ENCODE measurements at places on chromosomes 4 and X. TPM values are rescaled to one million over a fixed set of nuclear protein-coding genes. Genes with fewer than 3 reads are reported as not detected.

DNA sequence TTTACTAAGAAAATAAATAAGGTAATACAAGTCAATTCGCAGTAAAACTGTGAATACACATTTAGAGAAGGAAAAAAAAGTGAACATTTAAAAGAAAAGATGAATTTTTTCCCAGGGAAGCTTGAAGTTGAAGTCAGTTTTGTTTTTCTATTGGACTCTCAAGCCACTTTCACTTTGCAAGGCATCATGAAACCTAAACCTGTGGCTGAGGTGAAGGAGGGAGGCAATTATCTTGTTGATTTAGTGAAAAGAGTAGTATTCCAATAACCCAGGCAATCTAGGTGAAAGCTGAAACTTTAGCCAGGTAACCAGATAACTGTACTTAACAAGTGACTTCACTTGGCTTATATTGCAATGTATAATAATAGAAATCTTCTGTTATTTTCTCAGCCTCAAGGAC lies 138.6 kb downstream of the HDX start:
- DNase-seq: no peak

- no peak for DNase-seq
Observed at GRCh38 chr4:61312526-61312925, 112.4 kb downstream of the ADGRL3 start.

GRCh38 chr4:140943486-140944198 lies 187.5 kb upstream of the TBC1D9 start:
- DNase-seq: no peak

- DNase-seq: no peak
Observed at GRCh38 chr4:25884031-25884782, 21.4 kb upstream of the SEL1L3 start.

- no peak for DNase-seq
Observed at GRCh38 chrX:148928811-148929210, 428.4 kb downstream of the AFF2 start.

DNA sequence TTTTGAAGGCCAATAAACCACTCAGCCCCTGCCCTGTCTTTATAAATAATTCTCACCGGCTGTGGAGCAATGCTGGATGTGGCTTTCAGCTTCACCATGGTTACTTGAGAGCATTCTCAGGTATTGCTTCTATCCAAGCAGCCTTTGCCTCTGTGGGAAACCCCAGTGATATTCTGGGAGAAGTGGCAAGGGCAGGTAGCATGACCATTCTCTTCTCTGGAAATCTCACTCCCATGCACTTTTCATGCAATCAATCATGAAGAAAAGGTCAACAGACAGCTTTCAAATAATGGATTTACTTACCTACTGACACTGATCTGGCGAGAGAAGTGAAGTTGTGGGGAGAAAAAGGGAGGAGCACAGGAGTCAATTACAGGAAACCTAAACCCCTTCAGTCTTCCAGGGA lies 49.5 kb downstream of the UNC5C start:
- no peak for DNase-seq

- DNase-seq: no peak
Observed at GRCh38 chrX:110284159-110284558, 33.7 kb downstream of the AMMECR1 start.

- peak; percentile 83 for DNase-seq
Observed at GRCh38 chr4:575281-576141, 584 bp downstream of the TMEM271 start.

- DNase-seq: no peak
Observed at GRCh38 chrX:26672571-26672970, 456.6 kb downstream of the MAGEB5 start.

- no peak for DNase-seq
Observed at GRCh38 chr4:150178161-150178560, 99.9 kb downstream of the DCLK2 start.

GRCh38 chr4:24650849-24651640 lies 66.7 kb upstream of the DHX15 start:
- DNase-seq: no peak

Gene SPARCL1
- 395 TPM for total RNA-seq

Gene ZXDA
- total RNA-seq: 9.2 TPM

Gene IL15
- total RNA-seq: 9.1 TPM

Gene CT45A3
- not detected for total RNA-seq

All from tongue (tissue), 3 donors.